ENCODE measurements at places on chromosomes 11 and 22.

GRCh38 chr11:71518506-71519471 is 8.3 kb upstream of the KRTAP5-7 start:
- DNase-seq: no peak

DNA sequence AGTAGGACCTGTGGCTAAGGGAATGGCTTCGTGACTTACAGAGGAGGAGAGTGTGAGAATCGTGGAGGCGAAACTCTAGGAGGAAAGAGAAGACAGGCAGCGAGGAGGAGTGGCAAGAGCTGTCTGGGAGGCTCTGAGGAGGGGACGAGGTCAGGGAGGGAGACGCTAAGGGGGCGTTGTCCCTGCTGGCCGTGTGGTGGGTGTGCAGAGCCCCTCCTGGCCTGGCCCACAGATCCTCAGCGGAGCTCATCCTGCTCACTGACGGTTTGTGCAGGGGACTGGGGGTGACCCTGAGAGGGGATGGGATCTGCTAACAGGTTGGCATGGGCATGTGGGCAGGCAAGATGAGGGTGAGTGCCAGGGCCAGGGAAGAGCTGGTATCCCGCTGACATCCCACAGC is 56.5 kb upstream of the PRR5 start:
- no peak for DNase-seq

GRCh38 chr11:57336111-57336666 is 497 bp upstream of the SSRP1 start:
- no peak for DNase-seq

DNA sequence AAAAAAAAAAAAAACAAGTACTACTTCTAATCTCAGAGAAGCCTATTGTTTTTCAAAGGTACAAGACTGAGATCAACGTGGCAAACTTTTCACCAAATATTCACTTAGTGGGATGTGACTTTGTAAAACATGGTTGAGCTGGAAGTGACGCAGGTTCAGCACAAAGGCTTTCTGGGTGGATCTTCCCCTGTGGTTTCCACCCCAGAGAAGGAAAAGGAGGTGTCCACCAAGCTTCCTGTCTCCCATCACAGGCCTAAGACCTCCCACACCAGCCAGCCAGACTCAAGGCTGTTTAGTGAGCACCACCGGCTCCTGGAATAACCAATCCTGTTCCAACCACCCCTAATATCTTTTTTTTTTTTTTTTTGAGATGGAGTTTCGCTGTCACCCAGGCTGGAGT is 5.7 kb downstream of the TMEM184B start:
- DNase-seq: peak; percentile 50

DNA sequence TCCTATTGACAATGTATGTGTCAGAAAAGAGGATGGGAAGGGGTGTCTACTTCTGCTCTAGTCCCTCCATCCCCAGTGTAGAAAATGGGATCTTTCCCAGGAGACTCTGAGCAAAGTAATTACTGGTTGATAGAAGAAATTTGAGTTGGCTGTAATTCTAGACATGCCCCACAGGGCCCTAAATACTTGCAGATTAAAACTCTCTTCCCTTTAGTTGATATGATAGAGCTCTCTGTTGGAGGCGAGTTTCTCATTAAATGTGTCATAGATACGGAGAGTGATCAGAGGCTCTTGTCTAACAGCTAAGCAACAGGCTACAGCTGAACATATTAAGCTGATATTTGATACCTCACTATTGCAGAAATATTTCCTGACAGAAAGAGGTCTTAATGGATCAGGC is 32.9 kb downstream of the OR52E1 start:
- no peak for DNase-seq

- DNase-seq: no peak
Observed at GRCh38 chr11:12329797-12330196, 47.6 kb upstream of the PARVA start.

GRCh38 chr11:69485337-69486041 is 4.0 kb downstream of the LINC01488 start:
- DNase-seq: no peak

DNA sequence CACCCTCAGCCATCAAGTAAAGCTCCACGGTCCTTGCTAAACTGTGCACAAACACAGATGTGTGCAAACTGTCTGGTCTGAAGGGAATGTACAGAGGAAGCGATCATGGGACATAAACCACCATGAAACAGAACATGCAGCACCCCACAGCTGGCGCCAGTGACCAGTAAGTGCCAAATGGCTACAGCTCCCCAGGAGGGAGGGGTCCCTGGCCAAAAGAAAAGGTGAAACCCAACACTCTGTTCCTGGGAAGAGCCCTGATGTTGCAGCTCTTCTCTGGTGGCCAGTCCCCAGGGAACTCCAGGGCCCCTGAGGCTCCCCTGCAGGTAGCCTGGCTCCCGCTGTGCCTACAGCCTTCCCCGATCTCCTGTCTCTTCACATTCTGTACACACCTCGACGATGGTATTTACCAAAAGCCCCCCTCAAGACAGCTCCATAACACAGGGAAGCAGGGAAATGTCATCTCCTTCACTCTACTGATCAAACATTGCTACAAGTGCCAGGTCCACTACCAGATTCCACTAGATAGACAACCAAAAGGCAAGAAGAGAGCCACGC is 2.9 kb downstream of the DGCR6L start:
- DNase-seq: no peak

- no peak for DNase-seq
Observed at GRCh38 chr22:36954251-36955014, 41.0 kb downstream of the CSF2RB start.

DNA sequence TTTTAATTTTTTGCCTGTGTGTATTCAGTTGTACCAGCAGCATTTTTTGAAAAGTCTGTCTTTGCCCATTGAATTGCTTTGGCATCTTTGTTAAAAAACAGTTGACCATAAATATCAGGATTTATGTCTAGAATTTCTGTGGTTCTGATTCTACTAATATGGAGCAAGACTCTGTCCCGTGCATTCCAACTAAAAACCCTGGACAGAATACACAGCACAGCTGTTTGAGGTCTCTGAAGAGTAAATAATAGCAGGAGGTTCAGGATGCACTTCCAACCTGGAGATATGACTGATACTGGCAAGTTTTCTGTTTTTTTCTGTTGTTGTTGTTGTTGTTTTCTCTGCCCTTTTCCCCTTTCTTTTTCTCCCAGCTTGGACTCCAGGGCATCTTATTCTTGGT is 141.9 kb downstream of the TMEM135 start:
- DNase-seq: no peak

DNA sequence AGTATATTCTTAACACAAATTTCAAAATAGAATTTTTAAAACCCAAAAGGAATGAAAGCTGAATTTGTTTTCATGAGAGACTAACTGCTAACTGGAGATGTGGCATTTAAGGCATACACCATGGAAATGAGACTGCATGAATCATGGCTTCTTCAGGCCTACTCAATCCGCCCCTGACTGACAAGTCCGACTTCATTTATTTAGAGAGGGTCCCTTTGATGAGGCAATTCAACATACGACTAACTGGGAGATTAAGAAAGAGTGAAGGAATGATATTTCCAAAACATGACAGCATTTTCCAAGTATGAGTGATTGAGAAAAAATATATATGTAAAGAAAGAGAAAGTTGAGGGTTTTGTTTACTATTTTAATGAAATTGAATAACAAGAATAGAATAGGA is 720.1 kb downstream of the DLG2 start:
- no peak for DNase-seq

DNA sequence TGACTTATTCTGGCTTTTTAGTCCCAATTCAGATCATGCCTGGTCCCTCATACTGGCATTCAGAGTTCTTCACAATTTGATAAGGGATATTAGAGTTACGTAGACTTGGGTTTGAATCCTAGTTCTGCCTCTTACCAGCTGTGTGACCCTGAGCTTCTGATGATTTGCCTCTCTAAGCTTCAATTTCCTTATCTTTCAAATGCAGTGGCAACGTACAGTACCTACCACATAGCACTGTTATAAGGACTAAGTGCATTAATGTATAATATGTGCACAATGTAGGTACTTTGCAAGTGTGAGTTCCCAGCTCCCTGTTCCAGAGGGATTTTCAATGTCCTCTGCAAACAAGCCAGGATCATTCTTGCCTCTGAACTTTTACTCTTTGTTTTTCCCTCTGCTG is 7.3 kb downstream of the RHOG start:
- no peak for DNase-seq

DNA sequence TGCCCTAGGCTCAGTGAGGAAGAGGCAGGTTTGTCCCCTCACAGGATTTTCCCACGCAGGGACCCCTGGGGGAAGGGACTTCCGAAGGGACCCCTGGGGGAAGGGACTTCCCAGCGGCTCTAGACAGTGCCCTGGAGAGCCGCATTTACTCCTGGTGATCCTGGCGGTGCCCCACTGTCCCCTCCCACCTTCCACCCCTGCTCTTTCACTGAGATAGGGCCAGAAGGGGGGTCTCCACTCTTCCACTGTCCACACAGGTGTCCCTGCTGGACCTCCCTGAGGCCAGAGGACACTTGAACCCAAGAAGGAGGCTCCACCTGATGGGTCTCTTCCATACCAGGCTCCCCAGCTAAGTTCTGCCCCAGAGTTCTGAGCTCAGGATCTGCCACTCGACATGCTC is 1333.9 kb downstream of the BRD1 start:
- DNase-seq: no peak

GRCh38 chr22:43205261-43205691 is 18.3 kb upstream of the TTLL12 start:
- DNase-seq: peak; percentile 23

DNA sequence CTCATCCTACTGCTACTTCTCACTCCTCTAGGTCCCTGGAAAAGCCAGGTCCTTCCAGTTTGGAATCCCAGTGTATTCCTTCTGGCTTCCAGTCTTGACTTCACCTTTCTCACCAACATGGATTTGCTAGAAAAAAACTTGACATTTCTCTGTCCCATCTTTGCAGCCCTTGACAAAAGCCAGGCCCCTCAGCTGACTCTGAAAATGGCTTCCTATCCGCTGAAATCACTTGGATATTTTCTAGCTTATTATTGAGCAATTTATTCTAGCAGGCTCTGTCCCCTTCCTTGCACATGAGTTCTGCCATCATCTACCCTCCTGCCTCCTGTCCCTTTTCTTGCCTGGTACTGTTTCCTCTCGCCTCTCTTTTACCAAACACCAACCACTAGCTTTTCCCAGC is 427.2 kb downstream of the BUD13 start:
- no peak for DNase-seq

GRCh38 chr22:49655168-49655812 is 172.4 kb downstream of the BRD1 start:
- DNase-seq: no peak

GRCh38 chr11:126483621-126484195 is 128.2 kb downstream of the ST3GAL4 start:
- DNase-seq: no peak

GRCh38 chr11:25970726-25971508 is 361.0 kb upstream of the ANO3 start:
- no peak for DNase-seq

DNA sequence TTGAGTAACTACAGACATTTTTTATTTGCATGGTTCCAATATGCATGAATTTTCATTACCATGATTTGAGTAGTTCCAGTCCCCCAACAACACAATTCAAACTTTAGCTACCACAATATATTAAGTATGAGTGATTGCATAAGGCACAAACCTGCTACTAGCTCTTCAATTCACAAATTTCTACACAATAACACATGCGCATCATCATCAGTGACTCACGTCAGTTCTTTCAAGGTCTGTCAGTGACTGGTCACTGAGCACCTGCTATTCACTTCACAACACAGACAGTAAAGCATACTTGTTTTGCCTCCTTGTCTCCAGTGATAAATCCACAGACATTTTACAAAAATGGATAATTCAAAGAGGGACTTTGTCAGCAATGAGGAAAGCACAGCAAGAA is 435.1 kb upstream of the CCDC90B start:
- DNase-seq: no peak
